ENCODE measurements at places on chromosomes 12 and 14.
A peak's percentile ranks its signal among the peaks of the same experiment; 100 is the strongest.

- peak; percentile 76 for DNase-seq
Measured at GRCh38 chr12:47686645-47687240, 19.1 kb downstream of the RPAP3 start.

- no peak for DNase-seq
Measured at GRCh38 chr12:124279315-124279714, 15.6 kb upstream of the RFLNA start.

DNA sequence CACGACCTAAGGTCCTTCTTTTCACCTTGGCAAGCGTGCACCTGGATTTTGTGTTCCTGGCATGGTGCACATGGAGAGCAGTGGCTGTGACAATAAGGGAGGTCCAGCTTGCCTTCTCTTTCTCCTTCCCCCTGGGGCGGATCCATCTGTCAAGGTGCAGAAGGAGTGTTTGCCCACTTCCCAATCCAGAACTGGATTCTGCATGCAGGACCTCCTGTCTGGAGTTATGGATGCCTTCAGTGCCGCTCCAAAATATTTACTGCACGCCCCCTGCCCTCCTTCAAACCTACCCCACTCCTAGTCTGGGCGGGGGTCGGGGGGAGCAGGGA, 192.7 kb downstream of the DPF3 start:
- DNase-seq, result no peak

GRCh38 chr14:29039171-29039570, 272.6 kb downstream of the FOXG1 start:
- peak; percentile 24 for DNase-seq

- DNase-seq, result no peak
Measured at GRCh38 chr12:91574391-91574790, 391.8 kb upstream of the DCN start.

DNA sequence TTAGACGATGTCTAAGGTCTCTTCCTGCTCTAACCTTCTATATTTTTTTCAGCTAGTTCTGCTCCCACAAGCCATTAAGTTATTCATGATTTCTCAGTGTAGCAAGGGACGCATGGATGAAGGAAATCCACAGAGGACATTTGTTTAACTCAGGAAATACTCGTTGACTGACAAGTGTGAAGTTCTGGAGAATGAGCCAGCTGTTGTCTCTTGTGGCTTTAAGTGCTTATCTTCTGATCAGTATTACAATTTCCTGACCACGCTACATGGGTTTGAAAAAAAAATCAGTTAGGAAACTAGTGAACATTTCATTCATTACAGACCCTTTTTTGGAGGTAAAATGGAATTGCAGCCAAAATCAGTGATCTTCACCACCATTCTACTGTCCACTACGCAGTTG, 53.1 kb downstream of the GUCY2C start:
- no peak for DNase-seq

DNA sequence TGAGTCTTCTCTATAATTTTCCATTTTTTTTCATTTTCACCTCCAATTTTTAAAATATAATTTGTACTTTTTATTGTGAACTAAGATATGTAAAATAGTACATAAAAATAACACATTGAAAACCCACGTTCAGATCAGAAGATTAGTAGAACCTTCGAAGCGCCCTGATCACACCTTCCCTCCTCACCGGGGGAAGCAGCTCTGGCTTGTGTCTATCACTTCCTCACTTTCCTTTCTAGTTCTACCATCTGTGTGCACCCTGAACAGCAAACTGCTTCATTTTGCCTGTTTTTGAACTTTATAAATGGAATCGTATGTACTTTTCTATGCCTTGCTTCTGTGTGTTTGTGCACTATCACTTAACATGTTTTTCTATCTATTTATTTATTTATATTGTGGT, 11.8 kb upstream of the CD27 start:
- no peak for DNase-seq

- DNase-seq, result no peak
Measured at GRCh38 chr12:81294325-81295190, 216.7 kb downstream of the ACSS3 start.

DNA sequence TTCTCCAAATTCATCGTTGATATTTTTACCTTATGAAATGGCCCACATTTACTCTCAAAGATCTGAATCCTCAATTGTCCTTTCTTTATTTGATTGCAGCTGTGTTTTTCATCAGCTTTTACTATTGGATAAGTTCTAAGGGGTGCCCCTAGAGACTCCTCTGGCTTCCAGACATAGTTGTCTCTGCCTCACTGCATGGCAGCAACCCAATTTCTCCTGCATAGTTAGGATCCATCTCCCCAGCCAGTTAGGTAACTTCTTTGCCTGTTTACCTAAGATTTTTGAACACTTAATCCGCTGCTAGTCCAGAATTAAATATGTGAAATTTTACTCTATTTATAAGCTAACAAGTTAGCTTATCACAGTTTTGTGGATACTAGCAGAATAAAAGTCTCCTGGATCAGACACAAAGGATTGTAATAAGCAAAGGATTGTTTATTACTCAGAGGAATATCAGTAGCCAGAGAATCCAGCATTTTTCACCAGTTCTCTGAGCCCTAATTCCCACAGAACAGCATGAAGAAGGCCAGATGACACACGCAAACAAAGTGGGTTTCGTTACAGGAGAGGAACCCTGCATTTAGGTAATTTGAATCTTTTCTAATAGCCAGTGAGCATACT, 101.1 kb downstream of the BBS10 start:
- peak; percentile 61 for DNase-seq

- no peak for DNase-seq
Measured at GRCh38 chr12:132873724-132874123, 13.7 kb downstream of the CHFR start.

DNA sequence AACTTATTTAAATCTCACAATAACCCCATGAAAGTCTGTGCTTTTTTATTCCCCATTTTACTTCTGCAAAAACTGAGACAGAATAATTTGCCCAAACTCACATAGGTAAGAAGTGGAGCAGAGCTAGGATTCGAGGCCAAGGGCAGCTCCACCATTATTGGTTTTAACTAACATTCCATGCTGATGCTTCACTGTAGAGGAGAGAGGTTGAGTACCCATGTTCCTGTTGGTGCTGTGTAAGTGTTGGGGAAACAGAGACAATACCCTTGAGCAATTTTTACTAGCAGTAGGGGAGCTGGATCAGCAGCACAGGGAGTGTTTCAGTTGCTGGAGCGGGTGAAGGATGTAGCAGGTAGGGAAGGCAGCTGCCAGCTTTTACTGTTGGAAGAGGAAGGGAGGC, 21.1 kb downstream of the RASSF8 start:
- DNase-seq, result no peak

GRCh38 chr12:128843538-128843937, 9.7 kb upstream of the GLT1D1 start:
- DNase-seq, result no peak

- no peak for DNase-seq
Measured at GRCh38 chr12:125346362-125346761, 281.1 kb downstream of the AACS start.

GRCh38 chr12:108803428-108804105, 53.8 kb downstream of the SSH1 start:
- DNase-seq, result peak; percentile 88

GRCh38 chr14:91837076-91837475, 30.3 kb downstream of the TC2N start:
- no peak for DNase-seq

DNA sequence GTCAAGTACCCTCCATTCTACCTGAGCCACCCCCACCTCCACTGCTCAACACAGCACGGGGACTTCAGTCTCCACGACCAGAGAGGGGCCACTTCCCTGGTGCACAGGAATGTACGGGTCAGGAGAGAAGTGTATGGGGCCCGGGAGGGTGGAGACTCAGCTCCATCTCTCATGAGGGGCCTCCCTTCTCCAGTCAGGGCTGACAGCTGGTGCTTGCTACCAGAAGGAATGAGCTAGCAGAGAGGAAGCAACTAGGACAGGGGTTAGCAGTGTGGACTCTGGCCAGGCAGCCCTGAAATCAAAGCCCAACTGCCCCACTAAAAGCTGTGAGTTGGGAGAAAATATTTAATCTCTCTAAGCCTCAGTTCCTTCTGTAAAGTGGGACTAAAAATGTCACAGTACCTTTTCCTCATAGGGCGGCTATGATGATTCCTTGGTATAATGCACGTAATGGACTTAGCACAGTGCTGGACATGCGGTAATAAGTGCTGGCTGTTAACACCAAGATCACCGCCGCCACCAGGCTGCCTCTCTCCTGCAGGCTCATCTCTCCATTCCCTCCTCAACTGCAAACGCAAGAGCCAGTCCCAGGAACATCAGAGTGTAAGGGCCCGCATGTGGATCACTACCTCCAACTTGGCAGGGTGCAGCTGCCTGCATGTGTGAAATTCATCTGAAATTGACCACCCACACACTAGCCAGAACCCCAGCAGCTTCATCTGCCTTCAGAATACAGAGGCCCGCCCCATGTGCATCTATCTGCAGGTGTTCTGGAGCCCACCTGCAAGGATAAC, 14.6 kb downstream of the ACTN1 start:
- DNase-seq, result no peak

GRCh38 chr12:2053691-2054090, 904 bp downstream of the CACNA1C start:
- peak; percentile 74 for DNase-seq

GRCh38 chr12:122102331-122102730, 23.8 kb downstream of the MLXIP start:
- DNase-seq, result no peak

DNA sequence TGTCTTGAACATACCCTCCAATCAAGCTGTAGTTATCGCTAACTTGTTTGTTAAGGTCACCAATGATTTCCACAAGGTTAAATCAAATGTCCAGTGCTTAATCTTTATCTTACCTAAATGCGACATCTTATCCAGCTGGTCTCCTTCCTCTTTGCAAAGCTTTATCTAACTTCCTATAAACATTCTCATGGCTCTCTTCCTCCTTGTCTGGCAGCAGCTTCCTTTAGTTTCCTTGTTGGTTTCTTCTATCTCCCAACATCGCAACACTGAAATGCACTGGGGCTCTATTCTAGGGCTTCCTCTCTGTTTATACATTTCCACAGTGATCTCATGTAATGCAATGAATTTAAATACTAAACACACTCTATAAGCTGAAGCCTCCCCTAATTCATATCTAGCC, 28.7 kb downstream of the UBE2N start:
- no peak for DNase-seq

DNA sequence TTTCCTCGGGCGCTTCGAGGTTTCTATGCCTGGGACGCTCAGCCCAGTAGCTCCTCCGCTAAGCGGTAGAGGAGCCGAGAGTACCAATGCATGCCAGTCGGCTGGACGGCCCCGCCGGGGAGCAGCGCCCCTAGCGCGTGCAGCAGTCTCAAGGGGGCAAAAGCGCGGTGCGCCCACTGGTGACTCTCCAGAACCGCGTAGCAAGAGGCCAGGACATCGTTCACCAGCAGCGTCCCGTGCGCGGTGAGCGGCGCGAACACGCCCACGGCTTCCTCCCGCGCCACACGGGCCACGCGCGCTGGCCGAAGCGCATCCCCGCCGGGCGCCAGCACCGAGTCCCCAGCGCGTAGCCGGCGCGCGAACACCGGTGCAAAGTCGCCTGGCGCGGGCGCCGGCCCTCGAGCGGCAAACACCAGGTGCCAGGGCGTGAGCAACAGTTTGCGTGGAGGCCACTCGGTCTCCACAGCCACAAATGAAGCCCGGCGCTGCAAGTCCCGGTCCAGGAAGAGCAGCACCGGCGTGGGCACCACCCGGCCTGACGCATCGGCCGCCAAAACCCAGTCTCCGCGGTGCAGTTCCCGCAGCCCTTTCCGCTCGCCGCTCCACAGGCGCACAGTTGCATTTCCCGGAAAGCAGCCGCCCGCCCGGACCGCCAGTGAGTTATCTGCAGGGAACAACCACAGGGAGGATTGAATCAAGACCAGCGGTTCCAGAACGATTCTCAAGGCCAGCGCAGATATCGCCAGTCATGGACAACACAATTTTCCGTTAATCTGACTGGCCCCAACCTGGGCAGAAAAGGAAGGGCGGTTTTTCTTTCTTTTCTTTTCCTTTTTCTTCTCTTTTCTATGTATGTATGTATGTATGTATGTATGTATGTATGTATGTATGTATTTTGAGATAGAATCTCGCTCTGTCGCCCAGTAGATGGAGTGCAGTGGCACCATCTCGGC, 4.5 kb downstream of the DHH start:
- peak; percentile 60 for DNase-seq

GRCh38 chr12:8553088-8553627, 12.5 kb upstream of the CLEC4E start:
- no peak for DNase-seq

DNA sequence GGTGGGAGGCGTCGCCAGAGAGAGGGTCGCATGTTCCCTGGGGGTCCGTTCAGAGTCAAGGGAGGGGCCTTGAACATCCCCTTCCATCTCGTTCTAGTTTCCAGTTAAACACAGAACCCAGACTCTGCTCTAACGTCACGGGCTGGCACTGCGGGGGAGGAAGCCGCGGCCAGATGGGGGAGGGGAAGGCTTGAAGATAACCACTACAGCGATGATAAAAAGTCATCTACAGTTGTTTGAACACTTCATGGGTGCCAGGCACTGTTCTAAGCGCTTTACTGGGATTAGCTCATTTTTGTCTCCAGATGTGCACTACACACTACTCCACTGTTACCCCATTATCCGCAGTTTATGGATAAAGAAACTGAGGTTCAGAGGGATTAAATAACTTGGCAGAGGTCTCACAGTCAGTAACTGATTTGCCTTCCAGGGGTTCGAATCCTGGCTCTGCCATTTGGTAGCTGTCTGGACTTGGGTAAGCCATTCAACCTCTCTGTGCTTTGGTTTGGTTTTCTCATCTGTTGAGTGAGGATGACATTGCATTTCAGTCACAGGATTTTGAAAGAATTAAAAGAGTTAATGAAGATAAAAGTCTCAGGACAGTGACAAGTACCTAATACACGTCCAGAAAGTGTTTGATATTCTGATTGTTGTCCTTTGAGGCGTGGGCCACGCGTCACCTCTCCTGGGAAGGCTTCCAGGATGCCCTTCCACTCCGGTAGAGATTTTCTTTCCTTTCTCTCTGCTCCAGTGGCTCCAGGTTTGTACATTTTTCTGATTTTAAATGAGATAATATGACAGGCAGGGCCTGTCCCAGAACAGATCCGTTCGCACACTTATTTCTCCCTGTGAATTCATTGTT, 798 bp upstream of the RASAL1 start:
- no peak for DNase-seq

- peak; percentile 79 for DNase-seq
Measured at GRCh38 chr14:90060312-90060964, 1.4 kb upstream of the KCNK13 start.

DNA sequence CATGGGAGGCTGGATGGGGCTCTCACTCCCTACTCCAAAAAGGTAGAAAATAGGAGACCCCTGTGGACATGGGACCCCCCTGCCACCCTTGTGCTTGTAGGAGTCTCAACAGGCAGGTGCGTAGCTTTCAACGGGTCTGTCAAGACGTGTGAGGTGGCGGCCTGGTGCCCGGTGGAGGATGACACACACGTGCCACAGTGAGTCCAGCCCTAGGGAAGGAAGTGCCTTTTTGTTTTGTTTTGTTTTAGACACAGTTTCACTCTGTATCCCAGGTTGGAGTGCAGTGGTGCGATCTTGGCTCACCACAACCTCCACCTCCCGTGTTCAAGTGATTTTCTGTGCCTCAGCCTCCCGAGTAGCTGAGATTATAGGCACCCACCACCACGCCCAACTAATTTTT, 12.9 kb downstream of the P2RX4 start:
- no peak for DNase-seq
